RPMI7951 (cell line): ENCODE measurements at places on chromosomes 13 and 19. TPM values are rescaled to one million over a fixed set of nuclear protein-coding genes. Genes with fewer than 3 reads are reported as not detected.
A peak's percentile ranks its signal among the peaks of the same experiment; 100 is the strongest.

CFAP97D2 gene
- total RNA-seq = not detected in 2 replicates

GRCh38 chr19:56137405-56137804 lies 3.7 kb upstream of the ZNF444 start:
- no peak for DNase-seq

KLK4 gene
- not detected in 2 replicates for total RNA-seq

DNA sequence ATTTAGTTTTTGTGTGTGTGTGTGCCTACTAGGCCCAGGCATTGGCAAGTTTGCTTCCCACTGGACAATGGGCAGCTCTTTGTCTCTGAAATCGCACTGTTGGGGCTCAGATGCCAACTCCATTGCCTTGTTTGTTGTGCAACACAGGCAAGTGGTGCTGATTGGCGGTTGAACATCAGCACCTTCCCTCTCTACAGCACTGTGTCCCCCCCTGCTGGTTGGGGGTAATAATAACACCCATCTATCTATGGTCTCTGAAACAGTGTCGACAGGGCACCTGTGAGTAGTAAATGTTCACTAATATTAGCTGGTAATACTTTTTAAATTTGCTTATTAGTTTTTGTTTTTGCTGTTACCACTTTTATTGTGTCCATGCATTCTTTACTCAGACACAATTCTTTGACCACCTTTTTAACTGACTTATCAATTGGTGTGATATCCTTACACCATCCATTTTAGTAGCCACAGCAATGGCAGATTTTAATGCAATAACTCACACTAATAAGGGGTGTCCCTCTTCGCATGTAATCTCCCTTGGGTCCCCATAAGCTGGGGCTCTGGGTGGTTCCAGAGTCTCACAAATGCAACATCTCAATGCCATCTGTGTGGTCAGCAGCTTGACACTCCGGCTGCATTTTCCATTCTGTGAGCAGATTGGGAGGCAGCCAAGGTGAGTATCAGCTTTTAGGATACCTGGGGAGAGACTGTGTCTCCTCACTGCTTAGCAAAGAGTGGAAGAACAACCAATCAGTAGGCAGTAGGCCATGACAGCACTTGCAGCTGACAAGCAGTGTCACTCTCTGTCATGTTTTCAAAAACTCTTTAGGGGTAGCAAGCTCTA lies 47.7 kb upstream of the UQCRFS1 start:
- peak; percentile 28 for DNase-seq

PEX11G gene
- total RNA-seq = 0.36 and 3.2 TPM in 2 replicates

DNA sequence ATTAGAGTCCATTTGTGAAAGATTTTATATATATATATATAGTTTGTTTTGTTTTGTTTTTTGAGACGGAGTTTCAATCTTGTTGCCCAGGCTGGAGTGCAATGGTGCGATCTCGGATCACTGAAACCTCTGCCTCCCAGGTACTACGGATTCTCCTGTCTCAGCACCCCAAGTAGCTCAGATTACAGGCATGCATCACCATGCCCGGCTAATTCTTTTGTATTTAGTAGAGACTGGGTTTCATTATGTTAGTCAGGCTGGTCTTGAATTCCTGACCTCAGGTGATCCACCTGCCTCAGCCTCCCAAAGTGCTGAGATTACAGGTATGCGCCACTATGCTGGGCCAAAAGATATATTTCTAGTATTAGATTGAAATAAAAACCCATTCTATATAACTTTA lies 4.0 kb upstream of the ZNF701 start:
- no peak for DNase-seq
